ENCODE measurements at places on chromosomes 4 and X.

DNA sequence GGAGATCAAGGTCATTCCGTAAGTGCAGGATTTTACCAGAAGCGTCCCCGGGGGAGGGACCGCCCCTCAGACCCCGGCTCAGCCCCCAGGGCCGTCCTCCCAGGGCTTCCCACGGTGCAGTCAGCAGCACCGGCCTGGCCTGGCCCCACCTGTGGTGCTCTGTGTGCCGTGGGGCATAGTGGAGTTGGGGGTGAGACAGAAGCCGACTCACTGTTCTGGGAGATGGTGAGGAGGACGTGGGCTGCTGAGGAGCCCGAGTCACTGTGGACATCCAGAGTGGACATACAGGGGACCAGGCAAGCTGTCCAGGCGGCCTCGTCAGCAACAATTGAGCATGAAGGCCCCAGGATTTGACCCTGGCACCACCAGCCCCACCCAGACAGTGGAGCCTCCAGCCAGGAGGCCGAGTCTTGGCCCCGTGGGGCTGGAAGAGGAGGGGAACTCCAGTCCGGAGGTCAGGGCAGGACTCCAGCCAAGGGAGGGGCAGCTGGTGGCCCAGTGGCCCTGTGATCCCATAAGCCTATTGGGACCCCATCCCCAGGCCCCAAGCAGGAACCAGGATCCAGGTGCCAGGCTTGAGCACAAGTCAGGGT is 19.1 kb downstream of the ATP5ME start:
- no peak for DNase-seq

GRCh38 chrX:20374450-20374849 is 107.7 kb upstream of the RPS6KA3 start:
- no peak for DNase-seq

- DNase-seq: no peak
Measured at GRCh38 chr4:24970635-24971034, 57.8 kb upstream of the CCDC149 start.

GRCh38 chr4:90648791-90649190 is 521.6 kb downstream of the CCSER1 start:
- no peak for DNase-seq

- no peak for DNase-seq
Measured at GRCh38 chrX:9117851-9118250, 83.9 kb upstream of the FAM9B start.

GRCh38 chr4:42816189-42816879 is 76.2 kb upstream of the GRXCR1 start:
- no peak for DNase-seq

GRCh38 chr4:90118527-90119195 is 8.5 kb upstream of the CCSER1 start:
- DNase-seq: no peak

- no peak for DNase-seq
Measured at GRCh38 chrX:20394451-20394850, 127.7 kb upstream of the RPS6KA3 start.

GRCh38 chr4:78551420-78552351 is at the start of gene ANXA3:
Gene ANXA3, plus strand, starts transcription at chr4:78551770. Its CDS starts 2,704 bp downstream, at chr4:78554474.
- no peak for DNase-seq

GRCh38 chr4:17492058-17492741 is 19.7 kb downstream of the QDPR start:
- DNase-seq: no peak

GRCh38 chr4:10403633-10404445 is 53.4 kb downstream of the ZNF518B start:
- no peak for DNase-seq

DNA sequence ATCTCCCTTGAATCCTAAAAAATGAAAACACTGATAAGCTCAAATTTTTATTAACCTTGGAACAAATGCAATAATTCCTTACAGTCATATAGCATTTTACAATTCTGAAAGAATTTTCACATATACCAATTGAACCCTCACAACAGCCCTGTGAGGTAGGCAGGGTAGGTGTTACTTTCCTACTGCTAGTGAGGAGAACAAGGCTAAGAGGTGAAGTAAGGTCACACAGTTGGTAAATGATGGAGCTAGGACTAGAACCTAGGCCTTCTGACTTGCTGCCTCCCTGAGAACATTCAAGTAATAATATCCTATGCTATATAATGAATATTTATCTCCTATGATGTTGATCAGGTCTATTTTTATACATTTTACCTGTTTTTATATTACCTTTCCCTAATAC is 9.7 kb downstream of the TAF9B start:
- DNase-seq: no peak

- DNase-seq: no peak
Measured at GRCh38 chr4:108119199-108119800, 49.4 kb downstream of the LEF1 start.

- no peak for DNase-seq
Measured at GRCh38 chrX:39822133-39822748, 275.5 kb downstream of the BCOR start.

- DNase-seq: no peak
Measured at GRCh38 chr4:17884511-17884910, 73.7 kb downstream of the NCAPG start.

GRCh38 chr4:15436513-15436912 is 8.7 kb downstream of the C1QTNF7 start:
- DNase-seq: no peak

GRCh38 chr4:33628296-33628695 is 2616.0 kb downstream of the ARAP2 start:
- no peak for DNase-seq

DNA sequence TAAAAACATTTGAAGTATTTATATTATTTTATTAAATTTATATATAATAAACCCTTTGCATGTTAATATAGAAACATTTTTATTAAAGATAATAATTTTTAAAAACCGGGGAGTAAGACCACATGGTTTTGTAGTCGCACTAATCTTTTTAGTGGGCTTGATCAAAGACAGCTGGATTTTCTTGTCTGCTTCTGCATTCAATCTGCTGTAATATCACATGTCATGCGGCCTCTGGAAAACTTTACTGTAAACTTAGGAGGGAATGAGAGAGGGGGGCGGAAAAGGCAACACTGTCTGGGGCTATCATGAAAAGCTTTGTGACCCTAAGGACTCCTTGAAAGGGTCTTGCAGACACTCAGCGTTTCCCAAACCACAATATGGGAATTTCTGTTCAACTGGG is 62.8 kb upstream of the NLGN4X start:
- no peak for DNase-seq

DNA sequence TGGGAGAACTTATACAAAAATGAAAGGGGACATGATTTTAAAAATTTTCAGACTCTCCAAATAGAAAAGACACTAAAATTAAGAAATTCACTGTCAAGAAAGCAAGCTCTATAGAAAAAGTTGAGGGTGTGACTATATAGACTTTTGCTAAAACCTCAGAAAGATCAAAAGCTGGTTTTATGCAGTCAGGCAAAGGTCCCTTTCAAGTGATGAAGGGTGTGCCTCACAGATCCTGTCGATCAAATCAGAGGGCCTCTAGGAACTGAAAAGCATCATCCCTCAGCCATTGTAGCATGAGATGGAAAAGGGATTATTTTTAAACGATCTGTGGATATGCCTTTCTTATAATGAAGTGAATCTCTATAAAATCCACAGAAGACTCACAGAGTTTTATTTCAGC is 116.5 kb downstream of the FAM13A start:
- DNase-seq: no peak

DNA sequence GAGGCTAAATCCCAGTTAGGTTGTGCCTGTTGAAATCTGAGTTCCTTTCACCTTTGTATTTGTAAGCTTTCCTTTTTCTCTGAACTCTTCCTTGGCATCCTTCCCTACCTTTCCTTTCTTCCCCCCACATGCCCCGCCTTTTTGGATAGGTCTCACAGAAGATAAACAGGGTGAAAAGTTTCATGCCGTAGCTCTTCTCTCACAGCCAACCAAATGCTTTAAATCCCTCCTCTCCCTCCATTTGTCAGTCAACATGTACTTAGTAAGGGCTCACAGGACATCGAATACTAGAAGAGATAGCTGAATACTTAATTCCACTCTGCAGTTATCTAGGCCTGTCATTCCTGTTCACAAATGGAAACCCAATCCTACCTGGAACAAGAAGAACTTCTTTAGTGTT is 107.1 kb upstream of the BMPR1B start:
- no peak for DNase-seq

GRCh38 chrX:34880656-34881055 is 61.9 kb upstream of the FAM47B start:
- no peak for DNase-seq

DNA sequence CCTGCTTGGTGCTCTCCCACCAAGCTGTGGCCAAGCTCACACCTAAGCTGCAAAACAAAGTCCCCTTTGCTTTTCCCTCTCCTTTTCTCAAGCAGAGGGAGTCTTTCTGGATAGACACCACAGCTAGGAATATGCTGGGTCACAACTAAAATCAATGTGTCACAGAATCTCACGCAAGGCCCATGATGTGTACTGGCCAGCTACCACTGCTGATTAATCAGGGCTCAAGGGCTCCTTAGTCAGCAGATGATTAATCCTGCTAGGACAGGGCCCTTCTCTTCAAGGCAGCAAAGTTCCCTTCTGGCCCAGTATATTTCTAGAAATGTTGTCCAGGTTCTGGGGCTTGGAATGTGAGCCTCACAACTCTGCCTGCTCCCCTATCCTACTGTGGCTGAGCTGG is 32.0 kb upstream of the TENT5D start:
- no peak for DNase-seq

DNA sequence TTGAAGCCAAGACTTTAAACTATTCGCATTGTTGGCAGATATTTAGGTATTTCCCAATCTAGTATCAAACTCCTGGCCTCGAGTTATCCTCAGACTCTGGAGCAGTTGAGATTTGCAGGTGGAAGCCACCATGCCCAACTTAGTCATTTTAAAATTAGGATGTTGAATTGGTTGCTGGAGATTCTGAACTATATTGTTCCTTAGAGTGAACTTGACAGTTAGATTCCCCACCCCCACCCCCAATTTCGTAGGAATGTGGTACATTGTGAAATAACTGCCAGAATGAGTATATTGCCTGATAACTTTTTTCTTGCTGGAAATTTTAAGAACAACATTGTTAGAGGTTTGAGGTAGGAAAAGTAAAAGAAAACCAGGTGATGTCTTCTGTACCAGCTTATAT is 2.3 kb downstream of the NOCT start:
- no peak for DNase-seq

DNA sequence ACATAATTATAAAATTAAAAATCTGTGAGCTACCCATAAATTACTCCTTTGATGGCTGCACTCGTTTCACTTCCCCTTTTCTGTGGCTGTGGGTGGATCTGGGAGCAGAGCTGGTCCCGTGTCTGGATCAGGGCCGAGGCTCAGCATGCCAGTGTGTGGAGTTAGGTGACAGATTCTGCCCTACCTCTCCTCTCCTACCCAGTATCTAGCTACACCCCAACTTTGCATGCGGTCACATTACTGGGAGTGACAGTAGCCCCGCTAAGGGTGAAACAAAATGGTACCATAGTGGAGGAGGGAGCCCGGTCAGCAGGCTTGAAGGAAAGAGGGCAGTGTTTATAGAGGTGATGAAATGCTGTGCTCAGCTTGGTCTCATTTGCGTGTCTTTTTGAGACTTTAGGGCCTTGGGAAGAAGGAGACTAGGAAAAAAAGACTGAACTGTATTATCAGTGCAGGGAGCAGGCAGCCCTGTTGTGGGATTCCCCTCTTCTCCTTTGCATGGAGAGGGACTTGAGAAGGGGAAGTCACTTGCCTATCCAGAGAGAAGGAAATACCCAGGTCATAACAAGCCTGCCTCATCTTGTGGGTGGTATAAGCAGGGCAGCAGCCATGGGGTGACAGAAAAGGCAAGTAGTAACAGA is 48.4 kb downstream of the ARHGAP10 start:
- no peak for DNase-seq

- no peak for DNase-seq
Measured at GRCh38 chr4:78864405-78865024, 74.7 kb downstream of the PAQR3 start.

DNA sequence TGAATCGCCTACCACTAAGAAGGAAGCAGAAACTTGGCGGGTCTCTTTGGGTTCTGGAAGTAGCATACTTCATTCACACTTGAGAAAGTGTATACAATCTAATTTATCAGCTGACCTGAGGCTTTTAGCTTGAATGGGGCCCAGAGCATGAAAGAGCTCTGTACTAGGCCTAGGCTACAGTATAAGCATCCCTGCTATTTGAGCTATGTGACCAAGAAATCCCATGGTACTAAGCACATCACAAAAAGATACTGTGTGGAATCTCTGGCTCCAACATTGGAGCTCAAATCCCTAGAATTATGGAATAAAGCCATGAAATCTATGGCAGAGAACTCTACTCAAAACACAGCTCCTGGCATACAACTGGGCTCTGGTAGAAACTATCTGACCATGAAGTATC is 43.9 kb upstream of the CCDC149 start:
- no peak for DNase-seq

DNA sequence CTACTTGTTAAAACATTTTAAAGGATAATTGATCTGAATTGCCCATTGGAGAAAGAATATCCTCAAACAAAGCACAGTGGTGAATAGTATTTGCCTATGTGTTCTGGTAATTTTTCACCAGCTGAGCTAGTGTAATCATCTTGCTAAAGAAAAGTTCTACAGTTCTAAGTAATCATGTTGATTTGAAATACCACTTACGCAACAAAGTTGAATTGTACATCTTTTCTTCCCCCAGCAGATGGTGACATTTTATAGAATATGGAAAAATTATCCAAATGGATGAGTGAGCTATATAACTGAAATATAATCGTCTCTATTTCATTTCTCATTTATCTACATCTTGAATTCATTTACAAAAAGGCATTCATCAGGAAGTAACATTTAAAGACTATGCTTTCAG is 9.7 kb upstream of the ZNF674 start:
- DNase-seq: no peak

DNA sequence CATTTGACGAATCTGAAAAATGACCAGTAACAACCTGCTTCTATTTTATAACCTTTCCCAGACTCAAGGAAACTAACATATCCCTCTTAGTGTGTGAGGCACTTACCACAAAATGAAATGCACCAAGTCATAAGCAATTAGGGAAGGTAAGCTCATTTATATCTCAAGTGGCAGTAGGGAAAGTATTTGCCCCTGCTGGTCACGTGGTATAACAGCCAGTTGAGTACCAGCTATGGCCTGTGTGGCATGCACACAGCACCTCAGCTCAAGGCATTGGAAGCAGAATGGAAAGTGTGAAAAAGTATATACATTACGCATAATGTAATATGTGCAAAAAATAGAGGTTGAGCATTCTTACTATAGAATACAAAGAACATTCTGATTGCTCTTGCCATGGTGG is 178.3 kb upstream of the GYPA start:
- DNase-seq: no peak

DNA sequence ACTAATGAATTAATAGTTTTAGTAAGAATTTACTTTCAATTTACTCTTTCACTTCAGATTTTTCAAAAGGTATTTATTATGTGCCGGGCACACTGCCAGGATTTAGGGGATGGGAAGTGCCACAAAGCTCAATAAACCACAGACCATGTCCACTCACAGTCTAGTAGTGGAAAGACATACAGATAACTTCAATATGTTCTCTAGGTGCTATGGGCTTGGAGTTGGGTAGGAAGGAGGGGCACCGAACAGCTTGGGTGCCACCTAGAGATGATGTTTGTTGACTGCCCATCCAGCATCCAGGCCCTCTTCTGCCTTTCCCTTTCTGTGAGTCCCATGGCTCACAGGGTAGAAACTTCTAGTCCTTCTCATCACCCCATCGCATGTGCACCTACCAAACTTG is 17.8 kb downstream of the MFAP3L start:
- no peak for DNase-seq

- no peak for DNase-seq
Measured at GRCh38 chr4:129583868-129584267, 487.9 kb downstream of the C4orf33 start.

- no peak for DNase-seq
Measured at GRCh38 chr4:164087733-164088132, 593.2 kb downstream of the TMA16 start.
